HFFc6 (cell line): ENCODE measurements at places on chromosomes 1 and 21.

GRCh38 chr1:9873385-9873784 is 36.7 kb downstream of the CTNNBIP1 start:
- DNase-seq, result no peak

DNA sequence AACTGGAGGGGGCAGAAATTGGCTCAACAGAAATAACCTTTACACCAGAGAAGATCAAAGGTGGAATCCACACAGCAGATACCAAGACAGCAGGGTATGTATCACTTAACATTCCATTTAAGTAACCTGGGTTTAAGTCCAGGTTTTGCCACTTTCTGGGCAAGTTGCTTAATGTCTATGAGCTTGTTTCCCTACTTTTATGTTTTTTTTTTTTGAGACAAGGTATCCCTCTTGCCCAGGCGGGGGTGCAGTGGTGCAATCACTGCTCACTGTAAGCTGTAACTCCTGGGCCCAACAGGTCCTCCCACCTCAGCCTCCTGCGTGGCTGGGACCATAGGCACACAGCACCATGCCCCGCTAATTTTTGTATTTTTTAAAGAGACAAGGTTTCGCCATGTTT is 2.2 kb downstream of the RTCA start:
- no peak for DNase-seq

- DNase-seq, result no peak
Observed at GRCh38 chr1:191876631-191877030, 281.6 kb upstream of the RGS18 start.

DNA sequence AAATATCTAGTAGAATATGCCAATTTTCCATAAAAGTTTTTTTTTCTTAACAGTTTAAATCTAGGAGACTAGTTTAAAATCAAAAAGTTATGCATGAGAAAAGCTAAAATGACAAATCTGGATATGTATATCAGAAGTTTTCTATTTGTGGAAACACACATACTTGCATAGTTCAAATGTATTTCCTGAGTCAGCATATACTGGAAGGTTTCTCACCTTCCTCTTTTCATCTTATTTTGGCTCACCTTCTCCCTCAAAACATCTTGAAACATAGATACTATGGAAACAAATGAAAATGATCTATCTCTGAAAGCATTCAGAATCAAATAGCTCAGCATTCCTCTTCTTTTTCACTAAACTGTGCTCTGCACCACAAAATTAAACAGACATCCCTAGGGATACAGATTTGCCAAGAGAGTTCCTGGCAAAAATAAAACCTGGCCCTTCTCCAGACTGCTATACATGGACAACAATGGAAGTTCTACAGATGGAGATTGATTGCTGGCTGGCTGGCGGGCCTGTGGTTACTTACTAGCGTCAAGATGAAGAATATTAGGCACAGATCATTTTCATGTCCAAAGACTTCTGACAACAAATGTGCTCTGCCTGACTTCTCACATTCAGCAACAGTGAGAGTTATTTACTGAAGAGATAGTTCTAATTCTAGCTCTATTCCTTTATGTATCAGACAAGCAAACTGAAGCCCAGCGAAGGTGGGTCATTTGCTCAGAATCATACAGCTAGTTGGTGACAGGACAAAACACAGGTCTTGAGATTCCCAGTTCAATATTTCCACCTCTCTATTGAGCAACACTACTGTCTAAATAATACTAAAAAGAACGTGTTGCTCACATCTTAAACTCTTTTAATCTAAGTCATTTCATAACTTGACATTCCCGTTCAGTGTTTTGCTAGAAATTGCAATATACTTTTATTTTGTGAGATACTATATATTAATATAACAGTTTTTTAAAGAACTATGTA is 26.6 kb downstream of the DIPK1A start:
- DNase-seq, result peak; percentile 39

DNA sequence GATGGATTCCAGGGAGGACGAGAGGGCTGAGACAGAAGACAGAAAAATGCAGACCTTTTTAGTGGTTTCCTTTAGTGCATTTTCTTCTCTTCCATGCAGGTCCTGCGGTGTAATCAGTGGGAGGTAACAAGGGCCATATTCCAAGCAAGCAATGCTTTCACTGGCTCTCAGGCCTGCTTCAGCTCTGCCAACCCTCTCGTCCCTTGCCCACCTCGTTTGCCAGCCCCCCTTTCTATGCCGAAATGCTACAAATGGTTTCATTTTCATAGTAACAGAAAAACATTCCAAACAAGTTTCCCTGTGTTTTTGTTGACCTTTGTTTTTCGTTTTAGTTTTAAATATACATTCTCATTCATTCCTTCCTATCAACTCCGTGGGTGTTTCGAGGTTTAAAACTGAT is 443.1 kb downstream of the TTLL7 start:
- no peak for DNase-seq

- no peak for DNase-seq
Observed at GRCh38 chr1:21911205-21912001, 25.7 kb downstream of the HSPG2 start.

GRCh38 chr1:116076831-116077230 is 34.4 kb upstream of the MAB21L3 start:
- DNase-seq, result peak; percentile 18

- no peak for DNase-seq
Observed at GRCh38 chr1:118826669-118827068, 161.5 kb downstream of the TBX15 start.

GRCh38 chr1:119799003-119799402 is 12.3 kb downstream of the REG4 start:
- no peak for DNase-seq

DNA sequence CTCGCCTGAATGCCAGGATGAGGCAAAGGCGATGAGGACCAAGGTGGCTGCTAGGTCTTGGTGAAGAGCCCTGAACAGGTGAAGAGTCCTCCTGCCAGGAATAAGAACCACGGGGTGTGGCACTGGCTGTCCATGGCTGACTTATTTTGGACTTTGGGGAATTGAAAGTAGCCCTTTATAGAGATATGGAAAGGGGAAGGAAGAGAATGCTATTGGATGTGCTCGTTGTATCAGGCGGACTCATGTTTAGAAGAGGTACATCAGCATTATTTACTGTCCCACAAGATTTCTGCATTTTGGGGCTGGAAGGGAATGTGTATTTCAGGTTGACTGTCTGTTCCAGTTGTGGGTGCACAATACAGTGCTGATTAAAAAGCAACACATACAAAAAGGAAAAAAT is 465.8 kb downstream of the DSCAM start:
- DNase-seq, result no peak

- DNase-seq, result no peak
Observed at GRCh38 chr1:214588963-214589597, 13.9 kb upstream of the CENPF start.

DNA sequence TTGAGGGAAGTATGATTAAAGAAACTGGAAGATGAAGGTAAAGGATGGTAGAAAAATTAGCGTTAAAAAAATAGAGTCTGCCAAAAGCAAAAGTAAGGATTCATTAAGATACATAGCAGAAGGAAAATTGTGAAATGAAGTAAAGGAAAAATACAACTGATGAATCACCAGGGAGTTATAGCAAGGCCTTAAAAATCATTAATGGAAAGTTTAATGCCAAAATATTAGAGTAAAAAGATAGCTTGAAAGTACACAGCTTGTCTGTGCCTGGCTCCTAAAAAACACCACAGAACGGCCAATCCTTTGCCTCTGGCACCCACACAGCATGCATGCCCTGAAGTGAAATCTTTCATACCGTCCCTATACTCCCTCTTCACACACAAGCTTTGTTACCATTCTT is 66.9 kb upstream of the APOBEC4 start:
- DNase-seq, result no peak

DNA sequence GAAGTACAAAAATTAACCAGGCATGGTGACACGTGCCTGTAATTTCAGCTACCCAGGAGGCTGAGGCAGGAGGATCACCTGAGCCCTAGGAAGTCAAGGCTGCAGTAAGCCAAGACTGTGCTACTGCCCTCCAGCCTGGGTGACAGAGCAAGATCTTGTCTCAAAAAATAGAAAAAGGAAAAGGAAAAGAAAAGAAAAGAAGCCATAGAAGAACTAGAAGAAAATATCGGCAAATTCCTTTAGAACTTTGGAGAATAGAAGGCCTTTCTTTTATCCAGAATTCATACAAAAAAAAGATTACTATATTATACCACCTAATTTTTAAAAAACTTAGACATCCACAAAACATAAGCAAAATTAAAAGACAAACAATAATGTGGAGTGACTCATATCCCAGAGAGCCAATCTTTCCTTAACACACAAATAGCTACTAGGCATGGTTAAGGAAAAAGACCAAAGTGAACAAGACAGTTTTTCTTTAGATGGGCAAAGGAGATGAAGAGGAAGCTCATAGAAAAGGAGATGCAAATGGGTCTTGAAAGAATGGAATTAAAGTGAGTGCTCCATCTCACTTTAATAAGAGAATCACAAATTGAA is 251.1 kb upstream of the IRF2BP2 start:
- DNase-seq, result no peak

GRCh38 chr1:201313086-201313485 is 29.8 kb downstream of the PKP1 start:
- DNase-seq, result no peak

DNA sequence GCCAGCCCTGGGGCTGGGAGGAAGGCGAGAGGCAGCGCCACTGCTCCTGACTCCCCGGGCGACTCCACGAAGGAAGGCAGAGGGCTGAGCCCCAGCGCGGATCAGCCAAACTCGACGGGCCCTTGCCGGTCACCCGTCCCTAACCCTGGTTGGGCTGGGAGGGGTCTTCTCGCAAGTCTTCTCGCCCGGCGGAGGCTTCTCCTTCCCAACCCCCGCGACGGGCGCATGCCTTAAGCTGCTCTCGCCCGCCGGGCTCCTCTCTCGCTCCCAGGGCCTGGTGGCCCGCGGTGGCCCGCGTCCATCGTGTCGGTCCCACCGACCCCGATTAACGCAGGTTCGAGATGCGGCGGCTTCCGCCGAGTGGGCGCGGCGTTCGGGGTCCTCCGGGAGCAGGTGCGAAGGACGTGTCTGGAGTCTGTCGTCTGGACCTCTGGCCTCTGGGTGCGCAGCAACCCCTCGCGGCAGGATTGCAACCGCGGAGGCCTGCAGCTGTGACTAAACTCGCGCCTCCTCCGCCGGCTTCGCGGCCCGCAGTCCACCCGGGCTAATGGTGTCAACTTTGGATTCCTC is 29.0 kb upstream of the PPM1J start:
- DNase-seq, result peak; percentile 41

DNA sequence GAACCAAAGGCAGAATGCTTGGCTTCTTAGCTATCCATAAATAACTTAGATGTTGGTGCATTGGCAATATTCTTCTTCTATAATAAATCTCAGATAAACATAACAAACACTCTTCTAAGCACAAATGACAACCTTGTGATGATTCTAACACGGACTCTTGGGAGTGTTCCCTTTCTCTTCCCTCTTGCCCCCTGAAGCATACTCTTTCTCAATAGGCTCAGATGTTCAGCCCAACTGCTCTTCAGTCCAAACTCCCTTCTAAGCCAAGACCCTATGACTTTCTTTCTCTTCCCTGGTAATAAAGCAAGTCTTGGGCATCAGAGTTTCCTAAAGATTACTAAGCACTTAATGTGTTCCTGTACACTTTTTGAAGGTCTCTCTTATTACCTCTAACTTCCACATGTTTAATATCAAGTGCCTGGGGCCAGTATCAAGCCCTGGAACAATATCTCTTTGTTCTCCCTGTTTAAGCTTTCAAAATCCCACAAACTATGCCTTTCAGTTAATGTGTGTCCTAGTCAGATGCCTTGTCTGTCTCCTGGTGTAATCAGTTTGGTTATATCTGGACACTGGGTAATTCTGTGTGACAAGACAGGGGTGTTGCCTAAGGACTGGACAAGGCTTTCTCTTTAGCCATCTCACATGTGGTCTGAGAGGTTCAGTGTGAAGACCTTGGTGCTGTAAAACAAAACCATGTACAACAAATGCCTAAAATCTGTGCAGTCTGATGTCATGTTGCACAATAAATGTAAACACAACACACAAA is 92.9 kb upstream of the IVNS1ABP start:
- no peak for DNase-seq

GRCh38 chr1:235417086-235417697 is 50.0 kb downstream of the TBCE start:
- peak; percentile 85 for DNase-seq

- no peak for DNase-seq
Observed at GRCh38 chr1:159856576-159856975, 5.9 kb downstream of the VSIG8 start.

DNA sequence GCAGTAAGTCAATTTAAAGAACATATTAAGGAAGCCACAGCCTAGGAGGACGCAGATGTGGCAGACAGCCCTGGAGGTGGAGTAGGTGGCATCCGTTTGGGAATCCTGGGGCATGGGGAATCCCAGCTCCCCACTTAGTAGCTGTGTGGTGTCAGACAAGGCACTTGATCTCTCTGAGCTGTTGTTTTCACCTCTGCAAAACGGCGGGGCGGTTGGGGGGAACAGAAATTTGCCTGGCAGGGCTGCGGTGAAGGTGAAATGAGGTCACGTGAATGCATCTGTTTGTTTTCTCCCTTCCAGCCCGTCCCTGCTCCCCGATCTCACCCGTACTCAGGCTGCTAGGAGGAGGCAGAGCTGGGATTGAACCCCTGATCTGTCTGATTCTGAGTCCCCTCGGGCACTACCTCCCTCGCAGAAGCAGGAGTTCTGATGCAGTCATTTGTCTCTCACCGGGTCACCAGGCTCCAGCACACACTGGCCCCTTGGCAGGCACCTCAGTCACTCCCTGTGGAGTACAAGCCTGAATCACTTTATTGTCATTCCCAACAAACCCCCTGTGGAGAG is 2.2 kb upstream of the LAPTM5 start:
- no peak for DNase-seq

GRCh38 chr1:173864179-173864867 is 3.5 kb downstream of the GAS5 start:
- DNase-seq, result no peak

- peak; percentile 93 for DNase-seq
Observed at GRCh38 chr1:170634293-170634692, 29.6 kb upstream of the PRRX1 start.

DNA sequence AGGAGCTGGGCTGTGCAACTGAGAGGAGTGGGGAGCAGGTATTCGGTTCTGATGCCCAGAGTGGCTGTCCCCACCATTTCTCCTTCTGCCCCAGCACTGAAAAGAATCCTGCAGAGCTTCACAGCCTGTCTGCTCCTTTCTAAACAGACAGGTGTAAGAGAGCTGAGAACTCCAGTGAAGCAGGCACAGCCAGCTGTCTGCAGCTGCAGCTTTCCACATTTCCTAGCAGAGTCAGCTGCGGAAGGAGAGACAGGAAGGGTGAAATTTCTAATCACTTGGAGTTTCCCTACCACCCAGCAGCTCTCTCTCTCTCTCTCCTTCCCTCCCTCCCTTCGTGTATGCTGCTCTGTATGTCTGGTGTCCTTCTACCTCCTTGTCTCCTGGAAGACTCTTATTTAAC is 40.5 kb upstream of the GJB5 start:
- no peak for DNase-seq

- DNase-seq, result no peak
Observed at GRCh38 chr1:165069829-165070228, 286.7 kb downstream of the LMX1A start.

- DNase-seq, result peak; percentile 51
Observed at GRCh38 chr1:30378991-30379581, 344.3 kb downstream of the MATN1 start.
